ENCODE measurements at places on chromosomes 1 and 21.

GRCh38 chr1:202131956-202132821 lies 9.5 kb downstream of the GPR37L1 start:
- DNase-seq = no peak

- no peak for DNase-seq
Observed at GRCh38 chr21:16563795-16564194, 834.0 kb downstream of the USP25 start.

DNA sequence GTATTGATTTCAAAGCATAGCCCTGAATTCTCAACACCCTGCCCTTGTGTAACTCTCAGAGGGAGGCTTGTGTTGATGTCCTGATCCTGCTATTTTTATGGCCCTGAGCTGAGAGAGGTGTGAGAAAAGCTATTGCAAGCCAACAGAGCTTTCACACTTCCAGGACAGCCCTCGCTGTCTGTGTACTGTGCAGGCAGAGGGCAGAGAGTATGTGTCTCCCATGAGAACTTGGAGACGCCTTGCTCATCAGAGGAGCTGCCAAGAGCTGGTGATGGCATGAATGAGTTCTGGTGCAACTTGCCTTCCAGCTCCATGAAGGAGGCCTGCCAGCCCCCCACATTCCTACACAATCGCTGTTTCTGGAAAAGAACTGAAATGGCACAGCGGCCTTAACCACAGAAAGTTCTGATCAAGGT lies 144.1 kb upstream of the AJAP1 start:
- no peak for DNase-seq

GRCh38 chr1:187842406-187843165 lies 1013.8 kb downstream of the PLA2G4A start:
- DNase-seq = no peak

DNA sequence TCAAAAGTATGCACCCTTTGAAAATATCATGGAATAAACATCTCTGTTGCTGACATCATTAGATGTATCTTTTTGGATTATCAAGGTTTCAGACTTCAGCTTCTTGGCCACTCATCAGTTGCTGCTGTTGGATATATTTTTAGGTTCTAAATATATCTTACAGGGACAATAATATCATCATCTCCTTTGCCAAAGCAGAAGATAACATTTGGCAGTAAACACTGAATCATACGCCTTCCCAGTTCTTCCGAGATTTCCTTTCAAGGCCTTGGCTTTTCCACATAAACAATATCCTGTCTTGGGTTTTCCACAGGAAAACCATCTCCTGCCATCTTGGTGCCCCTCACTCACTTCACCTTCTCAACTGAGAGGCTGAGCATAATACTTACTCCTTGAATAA lies 39.3 kb downstream of the RGS7 start:
- DNase-seq = no peak

Measured in activated CD4-positive, alpha-beta T cell treated with anti-CD3 and anti-CD28 coated beads for 1 hour (primary cell).